ENCODE measurements at places on chromosomes 3 and 15.

DNA sequence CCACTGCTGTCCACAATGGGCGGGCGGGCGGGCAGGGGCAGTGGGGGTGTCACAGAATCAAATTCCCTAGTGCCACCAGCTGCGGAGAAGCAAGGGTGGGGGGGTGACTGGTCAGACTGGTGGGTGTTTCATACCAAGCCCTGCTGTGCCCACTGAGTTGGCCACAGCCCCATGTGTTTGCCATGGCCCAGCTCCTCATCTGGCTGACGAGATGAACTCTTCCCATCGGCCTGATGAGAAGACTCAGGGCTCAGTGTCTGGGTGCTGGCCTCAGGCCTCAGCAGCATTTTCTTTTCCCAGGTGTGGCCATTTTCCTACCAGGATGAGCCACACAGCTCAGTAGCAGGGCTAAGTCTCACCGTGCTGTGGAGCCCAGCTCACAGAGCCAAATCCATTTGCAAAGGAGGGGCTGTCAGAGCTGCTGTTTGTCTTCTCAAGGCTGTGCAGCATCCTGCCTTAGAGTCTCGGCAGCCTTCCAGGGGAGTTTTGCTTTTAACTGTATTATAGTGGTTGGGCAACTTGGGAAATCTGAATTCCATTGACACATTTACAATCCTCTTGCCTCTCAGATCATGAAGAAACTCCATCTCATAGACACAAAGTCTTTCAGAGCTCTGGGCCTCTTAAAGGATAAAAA is 176.8 kb downstream of the ABHD5 start:
- DNase-seq: no peak

DNA sequence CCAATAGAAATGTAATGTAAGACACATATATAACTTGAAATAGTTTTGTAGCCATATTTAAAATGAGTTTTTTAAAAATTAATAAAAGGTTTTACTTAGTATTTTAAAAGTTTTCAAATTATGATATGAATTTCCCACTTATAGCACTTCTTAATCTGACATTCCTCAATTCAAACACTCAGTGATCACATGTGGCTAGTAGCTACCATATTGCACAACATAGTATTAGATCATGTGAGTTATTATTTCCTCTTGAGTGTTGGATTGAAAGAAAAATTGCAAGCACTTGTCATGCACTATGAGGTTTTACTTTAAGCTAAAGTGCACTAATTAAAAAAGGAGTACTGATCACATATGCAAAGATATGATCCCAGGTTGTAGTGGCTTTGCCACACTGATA is 453.4 kb upstream of the ROBO2 start:
- no peak for DNase-seq

DNA sequence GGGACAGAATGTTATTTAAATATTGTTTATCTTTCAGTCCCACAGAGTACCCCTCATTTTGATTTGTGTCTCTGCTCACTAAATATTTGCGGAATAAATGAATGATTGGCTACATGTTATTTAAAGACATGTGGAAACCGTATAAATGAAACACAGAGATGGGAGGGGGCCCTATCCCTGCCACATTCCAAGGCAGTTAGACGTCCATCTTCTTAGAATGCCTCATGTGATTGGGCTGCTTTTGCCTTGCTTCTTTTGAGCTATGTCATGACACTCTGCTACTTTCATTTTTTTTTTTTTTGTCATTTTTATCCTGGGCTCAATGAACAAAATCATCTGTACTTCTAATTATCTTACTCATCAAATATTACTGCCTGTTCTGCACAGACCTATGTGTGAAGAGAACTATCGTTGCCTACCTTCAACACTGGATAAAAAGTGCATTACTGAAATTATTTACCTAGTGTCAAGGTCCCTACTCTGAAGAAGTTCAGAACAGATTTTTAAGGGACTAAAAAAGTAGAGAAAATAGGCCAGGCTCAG is 83.9 kb upstream of the FAM98B start:
- DNase-seq: no peak

DNA sequence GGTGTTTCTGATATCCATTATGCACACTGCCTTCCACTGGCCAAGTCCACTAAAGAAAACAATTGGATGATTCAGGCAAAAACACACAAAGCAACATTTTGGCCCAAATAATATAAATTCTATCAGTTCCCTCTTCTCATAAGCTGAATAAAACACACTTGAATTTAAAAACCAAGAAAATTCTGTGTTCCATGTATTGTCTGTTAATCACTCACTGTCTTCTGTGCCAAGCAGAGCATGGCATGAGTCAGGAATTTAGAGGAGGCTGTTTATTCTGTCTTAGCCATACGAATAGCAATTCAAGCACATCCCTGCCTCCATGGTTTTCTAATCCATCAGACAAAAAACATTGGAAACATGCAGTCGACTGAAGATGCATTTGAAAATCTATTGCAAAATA is 215.6 kb upstream of the UMPS start:
- DNase-seq: no peak

- DNase-seq: no peak
Observed at GRCh38 chr3:177330779-177331178, 133.5 kb upstream of the TBL1XR1 start.

DNA sequence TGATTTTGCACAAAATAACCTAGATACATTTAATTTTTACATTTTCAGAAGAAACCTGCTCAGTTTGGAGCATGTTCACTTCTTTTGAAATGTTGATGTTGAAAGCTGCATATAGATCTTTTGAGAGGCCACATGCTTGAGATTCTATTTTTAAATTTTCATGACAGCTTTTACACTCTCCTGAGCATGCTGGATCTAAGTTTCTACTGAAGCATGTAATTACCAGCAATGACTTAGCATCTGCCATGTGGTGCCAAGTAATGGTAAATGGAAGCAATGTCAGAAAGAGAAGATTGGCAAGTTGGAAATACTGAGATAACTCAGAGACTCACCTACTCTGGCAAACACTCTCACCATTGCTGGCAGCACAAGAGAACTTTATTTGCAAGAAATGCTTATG is 310.6 kb downstream of the NSUN3 start:
- DNase-seq: no peak

DNA sequence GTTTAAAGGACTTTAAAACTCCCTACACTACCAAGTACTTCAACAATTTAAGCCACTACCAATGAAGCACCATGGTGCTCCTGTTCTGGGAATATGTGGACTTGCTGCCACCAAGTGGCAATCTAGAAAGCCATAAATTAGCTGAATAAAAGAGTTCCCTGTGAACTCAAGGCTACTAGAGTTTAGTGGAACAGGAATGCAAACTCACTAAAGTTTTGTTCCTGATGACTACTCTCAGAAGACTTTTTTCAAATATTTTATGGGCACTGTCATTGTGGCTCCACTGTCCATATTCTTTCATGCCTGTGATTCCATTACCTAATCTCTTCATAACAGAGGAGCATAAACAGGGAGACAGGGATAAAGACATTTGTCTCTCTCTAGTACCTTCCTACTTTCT is 63.9 kb downstream of the TMCC1 start:
- DNase-seq: no peak

- DNase-seq: no peak
Observed at GRCh38 chr3:79878708-79879107, 110.9 kb upstream of the ROBO1 start.

DNA sequence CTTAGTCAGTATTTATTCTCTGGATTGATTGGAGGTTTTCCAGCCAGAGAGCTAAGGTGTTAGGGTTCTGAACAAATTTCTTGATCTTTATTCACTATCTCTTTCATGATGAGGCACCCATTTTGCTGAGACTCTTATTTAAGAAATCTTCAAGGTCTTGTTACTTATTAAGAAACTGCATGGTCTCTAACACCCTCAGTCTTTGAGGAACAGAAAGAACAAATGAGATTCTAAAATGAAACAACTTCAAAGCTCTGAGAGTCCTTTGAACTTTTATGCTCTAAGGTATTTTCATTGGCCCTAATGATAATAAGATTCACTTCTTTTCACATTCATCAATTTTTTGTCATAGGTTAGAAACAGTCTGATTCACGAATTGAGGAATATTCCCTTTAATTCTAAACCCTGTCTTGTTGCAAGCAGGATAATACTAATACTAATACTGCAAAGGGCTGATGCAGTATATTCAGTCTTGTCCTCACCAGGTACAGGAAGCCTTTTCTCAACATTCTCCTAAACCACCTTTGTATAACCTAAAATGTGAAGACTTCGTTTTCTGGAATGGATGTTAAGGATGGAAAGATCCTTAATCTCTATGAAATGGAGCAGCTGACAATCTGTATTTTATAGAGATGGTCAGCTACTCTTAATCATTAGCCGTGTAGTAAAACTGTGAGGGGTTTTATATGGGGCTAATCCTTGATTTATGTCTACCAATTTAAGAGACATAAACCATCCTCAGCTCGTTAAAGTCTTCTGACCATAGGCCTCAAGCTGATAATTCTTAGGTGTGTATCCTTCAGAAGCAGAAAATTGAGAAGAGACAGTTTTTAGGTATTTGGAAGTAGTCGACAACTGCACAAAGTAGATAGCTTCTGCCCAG is 198.3 kb downstream of the OTOL1 start:
- DNase-seq: no peak

DNA sequence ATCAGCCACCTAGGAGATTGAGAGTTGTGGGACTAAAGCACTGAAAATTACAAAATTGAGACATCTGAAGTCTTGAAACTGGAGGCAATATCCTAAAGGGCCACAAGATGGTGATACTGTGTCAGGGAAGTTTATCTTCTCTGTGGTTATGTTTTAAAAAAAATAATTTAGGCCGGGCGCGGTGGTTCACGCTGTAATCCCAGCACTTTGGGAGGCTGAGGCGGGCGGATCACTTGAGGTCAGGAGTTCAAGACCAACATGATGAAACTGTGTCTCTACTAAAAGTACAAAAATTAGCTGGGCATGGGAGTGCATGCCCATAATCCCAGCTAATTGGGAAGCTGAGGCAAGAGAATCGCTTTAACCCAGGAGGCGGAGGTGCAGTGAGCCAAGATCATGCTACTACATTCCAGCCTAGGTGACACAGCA is 17.9 kb upstream of the NIT2 start:
- DNase-seq: no peak

- no peak for DNase-seq
Observed at GRCh38 chr3:99846477-99847160, 29.0 kb downstream of the CMSS1 start.

- no peak for DNase-seq
Observed at GRCh38 chr3:4643904-4644547, 150.9 kb downstream of the ITPR1 start.

DNA sequence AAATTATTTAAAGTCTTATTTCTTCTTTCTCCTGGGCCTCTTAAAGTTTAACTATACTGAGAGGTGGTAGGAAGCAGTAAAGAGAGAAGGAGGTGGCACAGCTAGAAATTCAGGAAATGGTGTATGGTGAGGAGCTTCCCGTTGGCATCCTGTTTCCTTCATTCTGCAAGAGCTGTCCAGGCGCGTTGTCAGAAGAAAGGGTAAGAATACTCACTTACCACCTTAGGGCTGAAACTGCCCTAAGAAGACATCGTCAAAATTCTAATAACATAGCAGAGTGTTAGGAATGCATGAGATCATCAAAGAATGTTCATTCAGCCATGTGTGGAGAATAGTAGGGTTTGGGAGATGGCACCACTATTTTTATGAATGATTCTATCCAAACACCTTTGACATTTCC is 699.6 kb downstream of the MCTP2 start:
- no peak for DNase-seq

DNA sequence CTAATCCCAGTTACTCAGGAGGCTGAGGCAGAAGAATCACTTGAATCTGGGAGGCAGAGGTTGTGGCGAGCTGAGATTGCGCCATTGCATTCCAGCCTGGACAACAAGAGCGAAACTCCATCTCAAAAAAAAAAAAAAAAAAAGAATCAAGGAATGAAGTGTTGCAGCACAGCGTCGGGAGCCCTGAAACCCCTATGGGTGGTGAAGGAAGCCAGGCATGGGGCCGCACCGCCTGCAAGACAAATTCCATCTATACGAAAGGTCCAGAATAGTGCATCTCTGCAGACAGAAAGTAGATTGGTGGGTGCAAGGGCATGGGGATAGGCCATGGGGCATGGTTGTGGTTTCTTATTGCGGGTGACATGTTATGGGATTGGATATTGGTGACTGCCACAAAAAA is 98.6 kb upstream of the PRR20G start:
- no peak for DNase-seq

GRCh38 chr3:53071882-53072431 is 26.1 kb upstream of the SFMBT1 start:
- DNase-seq: no peak

- DNase-seq: no peak
Observed at GRCh38 chr3:150605998-150606641, 3.0 kb downstream of the SELENOT start.

GRCh38 chr3:194571491-194572142 is 61.6 kb downstream of the TMEM44 start:
- no peak for DNase-seq

GRCh38 chr15:33136353-33136752 is 58.2 kb downstream of the FMN1 start:
- DNase-seq: no peak

- DNase-seq: no peak
Observed at GRCh38 chr15:100941536-100941935, 22.4 kb downstream of the LRRK1 start.

DNA sequence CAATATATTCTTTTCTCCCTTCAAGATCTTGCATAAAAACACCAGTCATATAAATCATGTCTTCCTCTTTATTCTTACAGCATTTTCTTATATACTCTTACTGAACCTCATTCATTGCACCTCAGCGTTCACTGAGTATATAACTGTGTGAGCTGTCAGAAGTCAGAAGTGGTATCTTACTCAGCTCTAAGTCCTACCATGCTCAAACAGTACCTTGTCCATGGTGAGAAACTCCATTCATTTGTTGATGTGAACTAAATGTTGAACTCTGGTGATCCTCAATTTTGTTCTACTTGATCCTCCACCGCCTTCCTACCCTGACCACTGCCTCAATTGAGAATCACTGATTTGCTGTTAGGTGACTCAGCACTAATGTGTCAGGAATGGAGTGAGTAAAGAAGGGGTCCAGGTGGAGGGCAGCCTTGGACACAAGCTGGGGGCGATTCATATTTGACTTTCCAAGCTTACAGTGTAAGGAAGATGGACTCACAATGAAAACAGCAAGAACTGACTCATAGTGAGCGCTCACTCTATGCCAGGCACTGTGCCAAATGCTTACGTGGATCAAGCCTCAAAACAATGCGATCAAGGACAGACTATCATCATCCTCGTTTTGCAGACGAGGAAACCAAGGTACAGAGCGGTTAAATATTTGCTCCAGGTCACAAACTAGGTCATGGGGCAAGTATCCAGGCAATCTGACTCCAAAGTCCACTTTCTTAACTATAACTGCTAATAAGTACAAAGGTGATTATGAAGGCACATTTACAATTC is 13.5 kb upstream of the ZFYVE19 start:
- DNase-seq: no peak

- DNase-seq: no peak
Observed at GRCh38 chr3:171347301-171348039, 112.7 kb downstream of the TNIK start.

DNA sequence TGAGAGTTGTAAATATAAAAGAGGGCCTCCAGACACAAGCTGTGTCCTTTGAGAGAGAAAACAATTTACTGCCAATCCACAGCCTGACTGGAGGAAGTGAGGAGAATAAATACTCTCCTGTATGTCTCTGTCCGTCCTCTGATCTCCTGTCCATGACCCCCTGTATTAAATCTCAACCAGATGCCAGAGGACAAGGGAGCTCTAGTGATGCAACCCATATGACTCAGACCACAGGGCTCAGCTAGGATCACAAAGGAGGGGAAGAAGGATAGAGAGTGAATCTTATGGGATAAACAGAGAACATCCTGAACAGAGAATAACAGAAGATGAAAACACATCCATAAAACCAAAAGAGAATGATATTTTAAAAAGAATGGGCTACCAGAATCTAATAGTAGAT is 482.6 kb downstream of the PLOD2 start:
- no peak for DNase-seq
